ENCODE measurements at places on chromosomes 13 and 19. TPM values are rescaled to one million over a fixed set of nuclear protein-coding genes. Genes with fewer than 3 reads are reported as not detected.

DNA sequence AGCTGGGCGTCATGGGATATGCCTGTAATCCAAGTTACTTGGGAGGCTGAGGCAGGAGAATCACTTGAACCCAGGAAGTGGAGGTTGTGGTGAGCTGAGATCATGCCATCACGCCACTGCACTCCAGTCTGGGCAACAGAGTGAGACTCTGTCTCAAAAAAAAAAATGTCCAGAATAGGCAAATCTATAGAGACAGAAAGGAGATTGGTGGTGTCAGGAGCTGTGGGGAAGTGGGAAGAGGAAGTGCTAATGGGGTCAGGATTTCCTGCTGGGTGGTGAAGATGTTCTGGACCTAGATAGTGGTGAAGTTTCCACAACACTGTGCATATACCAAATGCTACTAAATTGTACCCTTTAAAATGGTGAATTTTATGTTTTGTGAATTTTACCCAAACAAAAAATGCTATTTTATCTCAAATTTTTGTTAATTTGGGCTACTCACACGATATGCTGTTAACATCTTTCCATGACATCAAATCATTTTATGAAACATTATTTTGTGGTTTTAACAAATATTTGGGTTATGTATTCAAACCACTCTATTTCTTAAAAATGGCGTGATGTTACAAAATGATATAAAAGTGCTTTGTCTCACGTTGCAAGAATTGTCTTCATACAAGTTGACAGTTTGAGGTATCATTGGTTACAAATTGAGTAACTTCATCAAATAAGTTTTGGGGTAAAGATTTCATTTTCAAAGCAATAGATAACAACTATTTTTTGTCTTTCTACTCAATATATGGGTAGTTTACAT, 7.4 kb upstream of the CYP4F3 start:
- no peak for DNase-seq
- no peak overlapping the region for H3K27ac ChIP-seq
- H3K36me3 ChIP-seq = no peaks in the 10 kb centered on the region
- peaks cover 19% of the 10 kb centered on the region for H3K27me3 ChIP-seq
- no peak overlapping the region for H3K4me3 ChIP-seq

- no peak overlapping the region for H3K4me3 ChIP-seq
- peak overlapping the region; percentile 69 for H3K27ac ChIP-seq
- no peak for DNase-seq
These were observed 263.5 kb downstream of the FOXO1 start for GRCh38 chr13:40402931-40403431.

- no peaks in the 10 kb centered on the region for H3K36me3 ChIP-seq
- H3K4me1 ChIP-seq = peaks cover 2% of the 10 kb centered on the region
- DNase-seq = no peak
- no peak overlapping the region for H3K4me3 ChIP-seq
- H3K27me3 ChIP-seq = peaks cover 12% of the 10 kb centered on the region
These were observed 11.1 kb downstream of the MAB21L1 start for GRCh38 chr13:35465371-35465770.

- H3K36me3 ChIP-seq = peaks cover 80% of the 10 kb centered on the region
- DNase-seq = peak; percentile 83
- peak overlapping the region; percentile 28 for H3K4me3 ChIP-seq
These were observed 7.6 kb downstream of the EGLN2 start for GRCh38 chr19:40806423-40807146.

DNA sequence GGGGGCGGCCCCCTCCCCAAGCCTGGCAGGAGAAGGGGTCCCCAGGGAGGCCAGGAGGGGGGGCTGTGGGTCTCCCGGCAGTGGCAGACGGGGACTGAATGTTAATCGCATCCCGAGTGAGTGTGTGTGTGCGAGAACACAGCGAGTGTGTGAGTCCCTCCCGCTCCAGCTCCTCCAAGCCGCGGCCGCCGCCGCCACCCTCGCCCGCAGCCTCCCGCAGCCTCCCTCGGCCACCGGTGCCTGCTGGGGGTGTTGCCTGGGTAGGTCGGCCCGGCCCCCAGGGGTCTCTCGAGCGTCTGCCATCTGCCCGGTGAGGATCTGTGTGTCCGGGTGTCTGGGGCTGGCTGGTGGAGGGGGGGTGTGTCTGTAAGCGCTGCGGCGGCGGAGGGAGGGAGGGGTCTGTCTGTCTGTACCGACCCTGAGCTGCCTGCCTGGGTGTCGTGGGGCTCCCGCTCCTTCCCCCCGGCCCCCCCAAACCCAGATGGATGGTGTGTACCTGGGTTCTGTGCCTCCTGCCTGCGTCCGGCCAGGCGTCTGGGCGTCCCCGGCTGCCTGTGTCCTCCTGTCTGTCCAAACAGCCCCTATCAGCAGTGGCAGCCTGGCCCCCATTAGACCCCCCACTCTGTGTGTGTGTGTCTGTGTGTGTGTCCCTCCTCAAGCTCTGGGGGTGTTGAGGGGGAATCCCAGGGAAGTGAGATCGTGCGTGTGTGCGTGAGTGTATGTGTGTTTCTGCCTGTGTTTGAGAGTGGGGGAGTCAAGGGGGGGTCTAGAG, at the start of gene GRIN2D:
GRIN2D (plus strand) TSS at position 110 of the 772 bp plus-strand sequence. CDS start 4,725 bp downstream, outside the sequence.
- H3K4me1 ChIP-seq = peaks cover 11% of the 10 kb centered on the region
- peaks cover 54% of the 10 kb centered on the region for H3K27me3 ChIP-seq
- no peak within 1 kb of the TSS for H3K27ac ChIP-seq
- DNase-seq = no peak
- peaks cover 9% of the 10 kb centered on the region for H3K36me3 ChIP-seq

DNA sequence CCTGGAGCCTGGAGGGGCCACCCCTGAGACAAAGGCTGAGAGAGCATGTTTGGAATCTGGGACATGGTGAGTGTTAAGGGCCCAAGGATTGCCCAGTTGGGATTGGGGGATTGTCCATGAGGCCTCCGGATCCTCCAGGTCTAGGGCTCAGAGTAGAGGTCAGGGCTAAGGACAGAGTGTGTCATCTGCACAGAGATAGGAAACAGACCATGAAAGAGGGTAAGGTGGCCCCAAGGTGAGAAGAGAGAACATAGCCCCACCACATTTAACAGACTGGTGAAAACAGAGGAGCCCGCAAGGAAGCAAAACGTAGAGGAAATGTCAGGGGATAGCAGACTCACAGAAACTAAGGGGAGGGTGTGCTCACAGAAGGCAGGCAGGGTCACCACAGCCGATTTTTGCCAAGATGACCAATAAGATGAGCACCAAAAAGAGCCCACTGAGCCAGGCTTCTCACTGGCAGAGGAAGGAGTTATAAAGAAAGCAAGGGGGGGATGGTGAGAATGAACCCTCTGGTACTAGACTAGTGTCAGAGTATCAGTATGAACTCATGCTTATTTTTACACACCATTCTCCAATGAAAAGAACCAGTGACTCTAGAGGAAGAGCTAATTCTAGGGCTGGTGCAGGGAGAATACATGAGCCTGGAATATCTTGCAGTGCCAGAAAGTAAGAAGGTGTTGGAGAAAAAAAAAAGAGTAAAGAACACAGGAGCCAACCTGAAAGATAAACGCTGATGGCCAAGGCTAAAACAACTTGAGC, 17.5 kb downstream of the DYRK1B start:
- no peak overlapping the region for H3K4me3 ChIP-seq
- no peak overlapping the region for H3K27ac ChIP-seq
- no peaks in the 10 kb centered on the region for H3K27me3 ChIP-seq
- no peaks in the 10 kb centered on the region for H3K4me1 ChIP-seq
- no peak for DNase-seq
- H3K36me3 ChIP-seq = peaks cover 15% of the 10 kb centered on the region

- H3K4me3 ChIP-seq = no peak overlapping the region
- peak overlapping the region; percentile 18 for H3K27ac ChIP-seq
These were observed 46.0 kb downstream of the C13orf46 start for GRCh38 chr13:113927661-113928581.

- no peak for DNase-seq
- no peaks in the 10 kb centered on the region for H3K36me3 ChIP-seq
- H3K27me3 ChIP-seq = peaks cover 28% of the 10 kb centered on the region
- H3K27ac ChIP-seq = no peak overlapping the region
- peaks cover 6% of the 10 kb centered on the region for H3K4me1 ChIP-seq
These were observed 1.6 kb upstream of the EBI3 start for GRCh38 chr19:4227771-4228170.

- H3K4me3 ChIP-seq = no peak overlapping the region
- no peaks in the 10 kb centered on the region for H3K4me1 ChIP-seq
- no peaks in the 10 kb centered on the region for H3K36me3 ChIP-seq
- peak; percentile 61 for DNase-seq
- H3K27me3 ChIP-seq = peaks cover 11% of the 10 kb centered on the region
- no peak overlapping the region for H3K27ac ChIP-seq
These were observed 33.7 kb downstream of the VSTM1 start for GRCh38 chr19:54029930-54030490.

DNA sequence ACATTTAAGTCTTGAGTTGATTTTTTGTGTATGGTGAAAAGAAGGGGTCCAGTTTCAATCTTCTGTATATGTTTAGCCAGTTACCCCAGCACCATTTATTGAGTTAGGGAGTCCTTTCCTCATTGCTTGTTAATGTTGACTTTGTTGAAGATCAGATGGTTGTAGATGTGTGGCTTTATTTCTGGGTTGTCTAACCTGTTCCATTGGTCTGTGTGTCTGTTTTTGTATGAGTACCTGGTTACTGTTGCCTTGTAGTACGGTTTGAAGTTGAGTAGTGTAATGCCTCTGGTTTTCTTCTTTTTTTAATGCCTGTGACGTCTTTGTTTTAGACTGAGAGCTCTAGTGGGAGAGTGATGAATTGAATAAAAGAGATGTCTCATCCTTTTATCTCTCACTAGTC, 83.2 kb downstream of the NBEA start:
- no peaks in the 10 kb centered on the region for H3K36me3 ChIP-seq
- no peaks in the 10 kb centered on the region for H3K4me1 ChIP-seq
- H3K27ac ChIP-seq = no peak overlapping the region

DNA sequence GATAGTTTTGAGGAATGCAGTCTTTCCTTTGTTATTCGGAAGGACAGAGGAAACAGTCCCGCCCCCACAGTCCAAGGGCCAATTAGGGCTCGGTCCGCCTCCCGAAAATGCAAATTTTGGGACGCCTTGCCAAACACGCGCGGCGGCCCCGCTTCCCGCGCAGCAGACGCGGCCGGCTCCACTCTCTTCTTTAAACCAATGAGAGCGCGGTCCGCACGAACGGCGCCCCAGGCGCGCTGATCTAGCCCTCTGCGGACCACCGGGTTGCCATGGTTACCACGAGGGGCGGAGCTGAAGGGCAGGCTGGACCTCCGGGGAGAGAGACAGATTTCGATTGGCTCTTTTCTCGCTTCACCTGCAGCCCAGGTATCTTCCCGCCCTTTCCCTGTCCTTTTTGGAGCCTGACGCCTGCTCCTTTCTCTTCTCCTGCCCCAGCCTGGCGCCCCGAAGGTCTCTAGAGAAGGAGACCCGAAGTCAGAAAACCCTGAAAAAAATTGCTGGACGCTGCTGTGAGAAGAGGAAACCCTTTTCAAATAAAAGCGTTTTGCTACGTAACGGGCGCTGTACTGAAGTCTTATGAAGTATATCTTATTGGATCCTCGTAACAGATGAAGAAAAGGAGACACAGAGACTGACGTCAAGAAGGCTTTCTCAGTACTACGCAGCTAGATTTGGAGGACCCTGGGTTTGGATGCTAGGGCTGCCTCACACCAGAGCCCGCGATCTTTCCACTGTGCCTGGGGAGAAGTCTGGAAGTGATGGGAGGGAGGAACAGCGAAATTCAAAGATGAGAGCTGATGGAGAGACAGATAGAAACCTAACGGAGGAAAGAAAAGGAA, 2.0 kb downstream of the PTH2 start:
- no peaks in the 10 kb centered on the region for H3K36me3 ChIP-seq
- H3K4me1 ChIP-seq = peaks cover 27% of the 10 kb centered on the region
- peak overlapping the region; percentile 41 for H3K4me3 ChIP-seq
- H3K27ac ChIP-seq = no peak overlapping the region
- peak; percentile 77 for DNase-seq

DNA sequence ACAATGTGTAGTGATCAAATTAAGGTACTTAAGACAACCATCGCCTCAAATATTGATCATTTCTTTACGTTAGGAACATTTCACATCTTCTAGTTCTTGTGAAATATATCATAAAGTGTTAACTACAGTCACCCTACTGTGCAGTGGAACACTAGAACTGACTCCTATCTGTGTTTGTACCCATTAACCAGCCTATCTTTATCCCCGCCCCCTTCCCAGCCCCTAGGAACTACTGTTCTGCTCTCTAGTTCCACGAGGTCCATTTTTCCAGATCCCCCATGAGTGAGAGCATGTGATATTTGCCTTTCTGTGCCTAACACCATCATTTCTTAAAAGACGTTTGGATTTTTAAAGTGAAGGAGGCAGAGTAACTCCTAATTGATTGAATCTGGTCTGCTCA, 24.4 kb upstream of the GGACT start:
- peaks cover 15% of the 10 kb centered on the region for H3K36me3 ChIP-seq
- no peak overlapping the region for H3K27ac ChIP-seq
- no peak overlapping the region for H3K4me3 ChIP-seq
- no peak for DNase-seq

GRCh38 chr19:10074153-10074552, 12.0 kb upstream of the SHFL start:
- no peak overlapping the region for H3K4me3 ChIP-seq
- no peaks in the 10 kb centered on the region for H3K4me1 ChIP-seq
- no peak for DNase-seq
- H3K27ac ChIP-seq = no peak overlapping the region

DNA sequence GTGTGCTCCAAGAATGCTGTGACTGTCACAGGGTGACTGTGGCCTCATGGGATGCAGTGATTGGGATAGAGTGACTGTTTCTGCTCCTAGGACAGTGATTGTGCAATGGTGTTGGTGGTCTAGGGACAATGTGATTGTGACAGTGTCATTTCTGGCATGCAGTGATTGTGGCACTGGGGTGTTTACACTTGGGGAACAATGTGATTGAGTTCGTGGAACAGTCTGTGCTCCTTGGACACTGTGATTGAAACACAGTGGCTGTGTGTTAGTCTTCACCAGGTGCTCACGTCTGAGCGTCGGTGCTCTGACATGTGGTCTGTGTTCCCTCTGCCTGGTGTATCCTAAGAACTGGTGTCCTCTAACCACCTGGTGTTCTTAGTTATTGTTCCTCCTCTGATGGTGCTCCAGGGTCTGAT, 1.7 kb downstream of the PDE4A start:
- peaks cover 75% of the 10 kb centered on the region for H3K27me3 ChIP-seq
- H3K4me3 ChIP-seq = no peak overlapping the region
- DNase-seq = no peak
- no peak overlapping the region for H3K27ac ChIP-seq

DNA sequence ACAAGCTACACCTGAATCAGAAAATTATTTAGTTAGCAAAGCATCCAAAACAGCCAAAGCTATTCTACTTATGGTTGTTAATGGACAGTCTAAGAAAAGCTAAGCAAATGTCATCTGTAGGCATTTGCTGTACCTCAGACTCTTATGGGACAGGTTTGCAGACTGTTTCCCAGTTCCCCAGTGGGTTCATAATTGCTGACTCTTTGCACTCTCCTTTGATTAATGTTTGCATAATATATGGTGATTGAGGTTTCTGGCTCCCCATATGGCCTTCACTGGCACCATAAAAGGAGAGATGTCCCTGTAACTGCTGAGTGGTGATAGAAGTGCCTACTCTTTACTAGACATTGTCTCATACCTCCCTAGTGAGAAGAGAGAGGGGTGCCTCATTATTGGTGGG, 142.1 kb downstream of the GPC6 start:
- H3K27me3 ChIP-seq = no peaks in the 10 kb centered on the region
- no peaks in the 10 kb centered on the region for H3K36me3 ChIP-seq
- DNase-seq = no peak
- no peak overlapping the region for H3K27ac ChIP-seq
- no peaks in the 10 kb centered on the region for H3K4me1 ChIP-seq

DNM2 gene
- 282 TPM for total RNA-seq

FBXL12 gene
- 18.6 TPM for total RNA-seq

PRTN3 gene
- not detected for total RNA-seq

ZNF540 gene
- total RNA-seq = 4.6 TPM

ERICH6B gene
- total RNA-seq = not detected

CCDC169 gene
- not detected for total RNA-seq

GRIN2D gene
- 0.95 TPM for total RNA-seq
